ENCODE measurements at places on chromosomes 16 and 17. TPM values are rescaled to one million over a fixed set of nuclear protein-coding genes. Genes with fewer than 3 reads are reported as not detected.

The SEC14L5 gene
- 0.29 TPM for polyA plus RNA-seq

The BRICD5 gene
- polyA plus RNA-seq, result 9.0 TPM

The ERCC4 gene
- polyA plus RNA-seq, result 15.4 TPM

The KRT16 gene
- not detected for polyA plus RNA-seq

The OTOA gene
- polyA plus RNA-seq, result not detected

The KRTAP4-4 gene
- not detected for polyA plus RNA-seq

The KRTAP2-1 gene
- polyA plus RNA-seq, result not detected

The LPO gene
- 0.19 TPM for polyA plus RNA-seq

The KRTAP16-1 gene
- polyA plus RNA-seq, result not detected

The PCYT2 gene
- 14.6 TPM for polyA plus RNA-seq
